ENCODE measurements at places on chromosomes 6 and 20.

GRCh38 chr6:34494973-34495372 lies 29.1 kb downstream of the PACSIN1 start:
- DNase-seq: no peak

DNA sequence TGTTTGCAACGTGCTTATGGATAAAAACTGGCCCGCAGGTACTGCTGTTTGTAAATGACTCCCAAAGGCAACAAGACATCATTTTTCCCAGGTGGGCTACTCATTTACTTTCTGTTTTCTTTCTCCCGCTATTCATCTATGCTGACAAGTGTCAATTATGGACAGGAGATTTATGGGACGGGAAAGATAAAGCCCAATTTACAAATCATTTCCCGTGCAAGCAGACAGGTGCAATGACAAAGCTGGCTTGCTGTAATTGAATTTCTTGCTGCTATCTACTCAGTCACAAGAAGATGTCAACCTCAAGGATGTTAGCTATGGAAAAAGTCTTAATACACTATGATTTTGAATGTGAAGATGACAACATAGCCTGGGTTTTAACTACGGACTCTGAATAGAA lies 125.5 kb downstream of the EPHA7 start:
- DNase-seq: no peak

GRCh38 chr6:112223070-112223861 lies 31.1 kb downstream of the LAMA4 start:
- DNase-seq: peak; percentile 98

DNA sequence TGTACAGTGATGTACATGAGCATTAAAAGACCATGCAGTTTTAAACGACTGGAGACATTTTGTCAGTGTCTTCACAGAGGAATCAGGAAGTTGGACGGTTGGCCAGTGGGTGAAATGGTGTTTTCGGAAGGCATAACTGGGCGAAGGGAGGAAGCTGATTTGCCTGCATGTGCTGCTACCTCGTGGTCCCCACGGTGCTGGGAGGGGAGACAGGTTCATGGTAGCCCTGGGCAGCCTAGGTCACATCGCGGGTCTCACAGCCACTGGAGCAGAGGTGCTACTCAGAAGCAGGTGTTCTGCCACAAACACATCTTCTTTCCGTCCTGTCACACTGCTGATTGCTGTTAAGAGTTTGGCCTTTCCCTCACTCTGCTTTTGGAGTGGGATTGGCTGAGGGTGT lies 35.2 kb downstream of the HIVEP1 start:
- no peak for DNase-seq

GRCh38 chr20:48661575-48662455 lies 166.0 kb downstream of the PREX1 start:
- DNase-seq: no peak

DNA sequence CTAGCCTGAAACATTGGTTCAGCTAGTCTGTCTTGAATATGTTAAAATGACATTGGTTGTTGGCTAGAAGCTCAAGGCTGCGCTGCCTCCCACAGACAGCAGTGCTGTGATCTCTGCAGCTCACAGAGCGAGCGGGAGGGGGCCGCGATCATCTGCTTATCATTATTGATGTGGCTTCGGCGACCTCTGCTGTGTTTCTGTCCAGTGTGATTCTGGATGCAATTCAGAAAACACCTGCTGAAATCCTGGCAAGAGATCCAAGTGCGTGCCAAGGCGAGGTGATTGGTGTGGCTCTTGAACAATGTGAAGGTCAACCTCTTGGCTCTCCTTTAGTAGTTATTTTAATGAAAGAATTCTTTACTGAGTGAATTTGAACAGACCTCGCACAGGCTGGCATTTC lies 142.3 kb upstream of the SASH1 start:
- no peak for DNase-seq

Measured in fibroblast of skin of left biceps (primary cell).